GM20000 (cell line): ENCODE measurements at places on chromosomes 3 and 15.
A peak's percentile ranks its signal among the peaks of the same experiment; 100 is the strongest.

GRCh38 chr3:104596551-104596950 is 770.2 kb upstream of the ALCAM start:
- DNase-seq: peak; percentile 22

GRCh38 chr15:41868321-41868720 is 25.5 kb downstream of the SPTBN5 start:
- no peak for DNase-seq

- peak; percentile 39 for DNase-seq
Observed at GRCh38 chr3:119774444-119774843, 7.5 kb upstream of the NR1I2 start.

DNA sequence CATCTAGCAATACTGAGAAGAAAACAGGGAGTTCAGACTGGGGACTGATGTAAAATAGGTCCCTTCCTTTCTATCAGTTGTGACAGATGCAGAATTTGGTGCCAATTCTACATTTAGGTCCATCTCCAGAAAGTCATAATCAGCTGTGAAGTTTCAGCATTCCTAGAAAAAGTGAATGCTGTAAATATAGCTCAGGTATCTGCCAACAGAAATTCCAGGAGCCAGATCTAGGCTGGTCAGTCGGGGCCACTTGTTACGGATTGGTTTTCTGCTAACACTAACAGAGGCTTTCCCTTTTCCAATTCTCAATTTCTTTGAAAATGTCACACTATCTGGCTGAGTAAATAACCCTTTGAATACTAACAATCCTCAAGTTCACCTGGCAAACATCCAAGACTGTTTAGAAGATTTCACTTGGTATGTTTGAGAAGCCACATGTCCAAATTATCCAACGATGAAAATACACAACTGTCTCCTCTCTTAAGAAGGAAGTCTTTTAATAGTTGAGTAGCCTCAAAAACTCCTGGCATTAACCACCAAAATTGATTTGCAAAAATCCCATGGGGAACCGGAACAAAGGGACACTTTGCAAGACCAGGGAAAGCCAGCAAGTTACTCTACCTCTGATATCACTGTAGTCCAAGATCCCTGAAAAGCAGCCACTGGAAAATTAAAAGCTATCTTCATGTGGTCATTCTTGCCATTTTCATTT is 222.3 kb downstream of the ZMAT3 start:
- DNase-seq: no peak

- DNase-seq: peak; percentile 69
Observed at GRCh38 chr3:11059090-11059798, 66.7 kb downstream of the SLC6A1 start.

DNA sequence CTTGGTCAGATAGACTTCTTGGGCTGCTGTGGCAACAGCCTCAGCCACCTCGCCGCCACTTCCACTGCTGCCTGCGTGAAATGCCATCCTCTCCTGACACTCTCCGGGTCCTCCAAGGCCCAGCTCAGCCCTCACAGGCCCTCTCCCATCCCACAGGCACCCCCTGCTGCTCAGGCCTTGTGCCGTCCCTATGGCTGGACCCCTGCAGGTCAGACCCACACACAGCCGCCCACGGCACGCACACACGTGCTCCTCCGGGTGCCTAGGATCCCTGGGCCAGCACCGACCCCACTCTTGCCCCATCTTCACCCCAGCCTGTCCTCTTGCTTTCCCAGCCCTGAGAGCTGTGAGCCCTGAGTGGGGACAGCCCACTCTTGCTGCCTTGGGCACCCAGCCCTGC is 19.7 kb downstream of the CFAP100 start:
- DNase-seq: no peak

- no peak for DNase-seq
Observed at GRCh38 chr3:143914257-143914656, 57.4 kb upstream of the DIPK2A start.

GRCh38 chr3:29889215-29889614 is 608.3 kb downstream of the RBMS3 start:
- no peak for DNase-seq

- no peak for DNase-seq
Observed at GRCh38 chr3:73746623-73747022, 121.9 kb upstream of the PDZRN3 start.

- peak; percentile 23 for DNase-seq
Observed at GRCh38 chr15:60480149-60480548, 1.2 kb upstream of the ICE2 start.

DNA sequence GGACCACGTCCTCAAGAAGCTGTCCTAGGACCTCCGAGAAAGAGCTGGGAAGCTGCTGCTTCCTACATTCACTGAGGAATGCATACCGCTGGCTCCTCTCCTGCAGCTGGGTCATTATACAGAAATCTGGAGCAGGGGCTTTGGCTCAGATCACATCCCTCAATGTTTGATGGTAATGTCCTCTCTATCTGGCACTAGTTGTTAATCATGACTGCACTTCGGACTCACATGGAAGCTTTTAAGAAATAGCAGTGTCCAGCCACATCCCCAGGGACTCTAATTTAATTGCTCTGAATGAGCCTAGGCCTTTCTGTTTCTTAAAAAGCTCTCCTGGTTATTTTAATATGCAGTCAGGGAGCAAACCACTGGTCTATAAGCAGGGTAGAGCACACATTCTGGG is 25.7 kb upstream of the MYRIP start:
- DNase-seq: no peak

DNA sequence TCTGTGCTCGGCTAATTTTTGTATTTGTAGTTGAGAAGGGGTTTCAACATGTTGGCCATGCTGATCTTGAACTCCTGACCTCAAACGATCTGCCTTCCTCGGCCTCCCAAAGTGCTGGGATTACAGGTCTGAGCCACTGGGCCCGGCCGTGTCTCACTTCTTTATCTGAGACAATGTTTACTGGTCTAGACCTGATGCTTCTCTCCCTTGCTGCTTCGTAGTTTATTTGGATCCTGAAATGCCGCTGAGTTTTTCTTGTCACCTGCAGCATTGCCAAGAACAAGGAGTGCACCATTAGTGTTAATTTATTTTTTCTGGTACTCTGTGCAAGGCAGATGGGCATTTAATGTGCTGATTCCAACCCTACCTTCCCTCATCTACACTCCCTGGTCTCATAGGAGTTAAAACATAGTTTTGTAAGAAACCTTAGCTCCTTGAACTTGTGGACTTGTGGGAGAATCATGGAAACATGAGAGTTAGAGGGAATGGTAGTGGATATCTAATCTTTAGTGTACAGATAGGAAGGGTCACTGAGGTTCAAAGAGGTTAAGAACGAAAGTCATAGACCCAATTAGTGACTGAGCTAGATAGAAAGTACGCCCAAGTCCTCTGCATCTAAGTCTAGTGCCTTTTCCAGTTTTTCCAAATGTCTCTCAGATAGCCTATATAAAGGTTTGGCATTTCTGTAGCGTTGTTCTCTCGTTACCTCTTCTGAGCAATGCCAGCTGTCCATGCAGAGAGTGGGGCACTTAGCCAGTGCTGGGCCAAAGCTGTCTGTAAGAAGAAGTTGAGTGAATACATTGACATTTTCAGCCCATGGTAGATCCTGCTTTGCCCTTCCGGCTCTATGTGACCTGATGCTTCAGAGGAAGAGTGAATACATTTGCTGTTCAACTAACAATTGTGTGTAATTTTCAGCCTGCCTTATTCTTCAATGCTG is 244.1 kb downstream of the LPP start:
- no peak for DNase-seq

DNA sequence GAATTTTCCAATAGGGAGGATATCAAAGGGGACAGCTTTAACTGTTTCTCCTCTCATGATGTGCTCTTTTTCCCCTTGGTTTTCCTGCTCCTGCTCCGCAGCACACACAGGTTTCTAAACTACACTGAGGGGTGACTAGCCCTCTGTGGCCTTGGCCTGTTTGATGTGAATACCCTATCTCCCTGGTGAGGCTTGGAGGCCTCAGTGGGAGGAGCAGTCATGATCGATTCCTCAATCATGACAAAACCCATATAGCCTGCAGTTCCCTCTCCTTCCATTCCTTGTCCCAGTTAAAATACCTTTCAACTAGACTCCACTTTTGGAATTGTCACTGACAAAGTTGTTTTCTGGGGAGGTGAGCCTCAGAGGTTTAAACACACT is 24.0 kb upstream of the USP3 start:
- no peak for DNase-seq

DNA sequence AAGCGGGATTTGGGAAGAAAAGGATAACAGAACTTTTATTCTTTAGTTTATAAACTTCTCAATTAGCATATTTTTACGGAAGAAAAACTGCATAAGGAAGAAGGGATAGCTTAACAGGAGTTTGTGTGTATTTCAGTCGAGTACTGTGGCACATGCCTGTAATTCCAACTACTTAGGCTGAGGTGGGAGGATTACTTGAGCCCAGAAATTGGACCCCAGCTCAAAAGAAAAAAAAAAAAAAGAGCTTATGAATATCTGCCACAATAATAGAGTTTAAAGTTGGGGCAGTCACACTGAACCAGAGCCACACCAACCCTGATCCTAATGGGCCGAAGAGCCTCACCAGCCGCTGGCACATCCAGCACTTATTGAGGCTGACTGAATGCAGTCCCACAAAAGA is 31.1 kb downstream of the CHAC1 start:
- no peak for DNase-seq

GRCh38 chr3:115019900-115020299 is 127.2 kb downstream of the ZBTB20 start:
- DNase-seq: no peak

DNA sequence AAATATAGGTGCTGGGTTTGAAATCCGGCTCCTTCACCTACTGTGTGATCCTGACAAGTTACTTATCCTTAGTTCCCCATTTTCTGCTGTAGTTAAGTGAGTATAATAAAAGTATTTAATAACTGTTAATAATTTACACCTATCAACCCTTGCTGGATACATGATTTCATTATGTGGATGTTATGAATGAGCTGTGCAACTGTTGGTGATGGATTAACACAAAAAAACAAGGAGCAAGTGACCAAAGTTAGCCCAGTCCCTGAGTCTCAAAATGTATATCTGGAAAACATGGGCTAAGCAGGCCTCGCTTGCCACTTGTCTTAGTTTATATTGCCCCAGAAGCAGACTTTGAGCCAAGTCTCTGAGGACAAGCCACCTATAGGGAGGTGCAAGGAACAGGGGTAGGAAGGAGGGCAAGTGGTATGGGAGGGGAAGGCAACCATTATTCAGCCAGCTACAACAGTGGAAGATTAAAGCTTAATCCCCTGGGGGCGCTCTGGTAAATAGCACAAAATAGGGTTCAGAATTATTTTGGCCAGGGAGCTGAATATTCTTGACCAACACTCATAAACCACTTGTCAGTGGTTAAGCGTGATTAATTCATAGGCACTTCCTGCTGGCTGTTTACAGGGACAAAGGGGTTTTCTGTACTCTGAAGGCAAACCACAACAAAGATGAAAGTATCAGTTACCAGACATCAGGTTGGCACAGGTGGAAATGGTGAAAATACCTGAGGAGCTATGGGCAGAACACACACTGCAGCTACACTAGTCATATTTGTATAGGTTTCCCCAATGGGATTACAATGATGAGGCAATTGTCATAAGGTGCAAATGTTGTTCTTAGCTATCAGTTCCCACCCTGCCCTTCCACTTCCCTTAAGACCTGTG is 76.2 kb downstream of the TRIM42 start:
- DNase-seq: no peak
